ENCODE measurements at places on chromosomes 2 and 18. TPM values are rescaled to one million over a fixed set of nuclear protein-coding genes. Genes with fewer than 3 reads are reported as not detected.

Gene SIX3
- not detected for total RNA-seq

Gene FLACC1
- total RNA-seq: 0.60 TPM

Gene DPY30
- total RNA-seq: 51.2 TPM

Gene NPPC
- not detected for total RNA-seq

DNA sequence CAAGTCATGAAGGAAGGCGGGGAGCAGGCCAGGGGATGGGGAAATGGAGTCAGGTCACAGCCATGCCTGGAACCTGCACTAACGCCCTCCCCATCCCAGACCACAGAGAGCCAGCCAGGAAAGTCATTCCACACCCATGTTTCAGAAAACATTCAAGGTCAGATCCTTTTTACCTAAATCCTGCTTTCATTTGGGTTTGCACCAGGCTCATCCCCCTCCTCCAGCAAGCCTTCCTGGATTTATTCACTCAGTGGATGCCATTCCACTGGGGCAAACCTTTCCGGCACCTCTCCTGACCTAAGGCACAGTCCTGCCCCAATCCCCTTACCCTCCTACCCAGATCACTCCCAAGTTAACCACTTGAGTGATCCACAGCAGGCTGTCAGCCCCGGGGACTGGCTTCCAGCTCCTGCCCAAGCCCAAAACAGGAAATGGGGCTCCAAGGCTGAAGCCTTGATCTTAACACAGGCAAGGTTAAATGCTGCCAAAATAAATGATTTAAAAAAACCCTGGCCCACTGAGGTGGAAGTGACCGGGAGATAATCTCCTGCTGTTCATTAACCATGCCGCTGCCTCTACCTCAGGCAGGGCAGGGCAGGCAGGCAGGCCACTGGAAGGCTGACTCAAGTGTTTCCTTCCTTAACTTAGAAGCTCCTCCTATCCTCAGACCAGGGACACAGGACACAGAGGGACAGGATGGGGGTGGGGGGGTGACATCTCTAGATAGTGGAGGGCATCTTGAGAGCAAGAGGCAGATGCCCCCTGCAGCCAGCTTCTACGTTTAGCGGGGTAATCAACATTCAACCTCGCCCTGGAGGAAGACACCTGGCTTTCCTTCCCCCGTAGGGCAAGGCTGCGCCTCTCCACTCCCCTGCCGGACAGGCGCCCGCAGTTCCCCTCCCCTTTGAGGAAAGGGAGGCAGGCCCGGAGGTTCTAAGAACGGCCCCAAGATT lies 1.4 kb downstream of the RAB11FIP5 start:
- DNase-seq: peak; percentile 90

- no peak for DNase-seq
Measured at GRCh38 chr2:42854207-42854818, 61.9 kb upstream of the HAAO start.

DNA sequence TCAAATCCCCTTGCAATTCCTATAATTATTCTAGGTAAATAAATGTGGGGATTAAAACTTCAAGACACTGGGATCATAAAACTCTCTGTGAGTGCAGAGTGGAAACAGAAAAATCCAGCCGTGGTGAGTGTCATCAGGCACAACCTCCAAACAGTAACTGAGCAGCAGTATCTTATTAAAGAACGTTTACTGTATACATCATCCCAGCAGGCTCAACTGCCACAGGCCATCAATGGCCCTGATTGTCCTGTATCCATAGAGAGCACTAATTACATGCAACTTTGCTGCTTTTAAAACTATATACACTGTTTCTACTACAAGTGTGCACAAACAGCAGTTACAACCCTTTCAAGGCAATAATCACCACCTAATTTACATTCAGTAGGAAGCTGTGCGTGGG lies 23.9 kb downstream of the GAREM1 start:
- DNase-seq: no peak

DNA sequence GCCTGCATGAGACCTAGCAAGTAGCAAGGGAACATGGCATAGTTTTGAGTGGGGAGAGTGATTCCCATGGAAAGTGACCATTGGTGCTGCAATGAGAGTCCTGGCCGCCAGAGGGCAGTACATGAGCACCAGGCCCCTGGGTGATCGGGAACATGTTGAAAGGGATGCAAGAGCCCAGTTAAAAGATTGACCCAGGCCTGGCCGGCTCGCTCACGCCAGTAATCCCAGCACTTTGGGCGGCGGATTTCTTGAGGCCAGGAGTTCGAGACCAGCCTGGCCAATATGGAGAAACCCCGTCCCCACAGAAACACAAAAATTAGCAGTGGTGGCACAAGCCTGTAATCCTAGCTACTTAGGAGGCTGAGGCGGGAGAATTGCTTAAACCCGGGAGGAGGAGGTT lies 22.2 kb downstream of the FAP start:
- DNase-seq: peak; percentile 65

GRCh38 chr18:68429841-68430240 lies 285.1 kb downstream of the TMX3 start:
- DNase-seq: no peak
